ENCODE measurements at places on chromosomes 1 and 21.

- no peak for DNase-seq
Observed at GRCh38 chr1:245051349-245052221, 103.2 kb upstream of the KIF26B start.

DNA sequence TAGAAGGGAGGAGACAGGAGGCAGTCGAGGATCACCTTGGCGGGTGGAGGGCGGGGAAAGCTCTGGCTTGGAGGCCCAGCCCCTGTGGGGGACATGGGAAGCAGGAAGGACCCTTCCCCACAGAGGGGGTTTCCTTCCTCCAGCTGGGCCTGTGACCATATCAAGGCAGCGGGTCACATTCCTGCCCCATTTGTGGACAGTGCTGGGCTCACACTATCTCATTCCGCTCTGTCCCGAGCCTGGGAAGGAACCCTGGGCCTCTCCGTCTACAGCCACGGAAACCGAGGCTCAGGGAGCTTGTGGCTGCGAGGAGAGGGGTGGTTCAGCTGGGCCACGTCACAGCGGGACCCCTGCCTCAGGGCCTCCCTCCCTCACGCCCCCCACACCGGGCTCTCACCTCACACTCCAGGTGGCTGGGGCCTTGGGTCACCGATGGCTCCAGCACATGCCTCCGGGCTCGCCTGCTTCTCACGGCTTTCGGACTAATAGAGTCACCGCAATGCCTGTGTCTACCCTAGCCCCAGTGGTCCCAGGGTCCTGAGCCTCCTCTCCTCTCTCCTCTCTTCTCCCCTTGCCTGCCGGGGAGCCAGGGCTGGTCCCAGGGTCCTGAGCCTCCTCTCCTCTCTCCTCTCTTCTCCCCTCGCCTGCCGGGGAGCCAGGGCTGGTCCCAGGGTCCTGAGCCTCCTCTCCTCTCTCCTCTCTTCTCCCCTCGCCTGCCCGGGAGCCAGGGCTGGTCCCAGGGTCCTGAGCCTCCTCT lies 56.4 kb downstream of the SLC19A1 start:
- DNase-seq, result no peak

- DNase-seq, result peak; percentile 7
Observed at GRCh38 chr1:92749024-92749634, 35.8 kb downstream of the EVI5 start.

- no peak for DNase-seq
Observed at GRCh38 chr1:240090014-240090413, 1.7 kb upstream of the FMN2 start.

- no peak for DNase-seq
Observed at GRCh38 chr1:117359561-117360289, 7.5 kb upstream of the MAN1A2 start.

DNA sequence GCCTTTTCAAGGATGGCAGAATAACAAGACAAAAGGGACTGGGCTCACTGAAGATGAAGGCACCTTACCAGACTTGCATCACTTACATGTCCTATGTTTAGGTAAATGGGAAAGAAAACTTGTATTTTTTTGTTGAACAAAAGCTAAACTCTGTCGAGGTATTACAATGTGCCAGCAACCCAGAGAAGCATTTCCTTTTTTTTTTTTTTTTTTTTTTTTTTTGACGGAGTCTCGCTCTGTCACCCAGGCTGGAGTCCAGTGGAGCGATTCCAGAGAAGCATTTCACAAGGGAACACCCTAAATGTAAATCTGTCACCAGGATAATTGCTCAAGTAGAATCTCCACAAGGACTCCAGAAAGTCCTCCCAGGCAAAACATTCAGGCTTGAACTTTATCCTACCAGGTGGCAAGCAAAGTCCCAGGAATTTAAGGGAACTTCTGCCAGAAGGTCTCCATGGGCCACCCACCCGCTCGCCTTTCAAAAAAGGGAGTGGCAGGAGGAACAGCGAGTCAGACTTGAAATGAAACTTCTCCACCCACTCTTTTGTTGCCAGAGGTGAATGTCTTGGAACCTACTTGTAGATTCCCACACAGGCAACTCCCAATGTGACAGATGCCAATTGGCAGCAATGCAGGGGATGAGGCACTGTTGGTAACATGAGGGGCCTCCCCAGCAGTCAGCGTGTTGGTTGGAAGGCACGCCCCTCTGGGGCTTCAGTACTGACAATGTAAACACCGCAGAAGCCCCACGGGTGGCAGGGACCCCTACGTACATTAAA lies 125.0 kb downstream of the TIAM1 start:
- no peak for DNase-seq

DNA sequence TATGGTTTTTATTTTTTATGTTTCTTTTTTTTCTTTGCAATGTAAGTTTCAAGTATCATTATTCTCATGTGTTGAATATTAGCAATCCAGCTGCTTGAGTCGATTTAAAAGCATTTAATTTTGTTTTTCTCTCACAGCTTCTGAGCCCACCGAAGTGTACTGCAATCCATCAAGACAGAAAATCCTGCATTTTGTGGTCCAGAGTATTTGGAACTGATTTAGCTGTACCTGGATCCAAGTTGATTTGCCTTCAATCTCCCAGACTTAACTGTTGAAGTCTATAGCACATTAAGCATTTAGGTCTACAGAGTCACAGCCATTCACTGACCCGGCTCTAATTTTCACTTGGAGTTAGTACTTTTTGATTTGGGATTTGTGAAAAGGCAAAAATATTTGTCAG lies 622.9 kb upstream of the ADAMTS5 start:
- DNase-seq, result no peak

DNA sequence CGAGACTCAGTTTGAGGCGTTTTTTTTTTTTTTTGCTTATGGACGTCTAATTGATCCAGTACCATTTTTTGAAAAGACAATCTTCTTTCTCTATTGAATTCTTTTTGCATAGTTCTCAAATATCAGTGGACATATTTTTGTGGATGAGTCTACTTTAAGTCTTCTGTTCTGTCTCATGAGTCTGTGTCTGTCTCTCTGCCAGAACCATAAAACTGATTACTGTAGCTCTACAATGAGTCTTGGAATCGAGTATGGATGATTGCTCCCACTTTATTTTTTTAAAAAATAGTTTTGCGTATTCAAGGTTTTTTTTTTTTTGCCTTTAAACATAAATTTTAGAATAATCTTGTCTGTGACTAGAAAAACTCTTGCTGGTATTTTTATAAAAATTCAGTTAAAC lies 323.5 kb downstream of the ZNF326 start:
- DNase-seq, result no peak
